ENCODE measurements at places on chromosomes 6 and 20.

DNA sequence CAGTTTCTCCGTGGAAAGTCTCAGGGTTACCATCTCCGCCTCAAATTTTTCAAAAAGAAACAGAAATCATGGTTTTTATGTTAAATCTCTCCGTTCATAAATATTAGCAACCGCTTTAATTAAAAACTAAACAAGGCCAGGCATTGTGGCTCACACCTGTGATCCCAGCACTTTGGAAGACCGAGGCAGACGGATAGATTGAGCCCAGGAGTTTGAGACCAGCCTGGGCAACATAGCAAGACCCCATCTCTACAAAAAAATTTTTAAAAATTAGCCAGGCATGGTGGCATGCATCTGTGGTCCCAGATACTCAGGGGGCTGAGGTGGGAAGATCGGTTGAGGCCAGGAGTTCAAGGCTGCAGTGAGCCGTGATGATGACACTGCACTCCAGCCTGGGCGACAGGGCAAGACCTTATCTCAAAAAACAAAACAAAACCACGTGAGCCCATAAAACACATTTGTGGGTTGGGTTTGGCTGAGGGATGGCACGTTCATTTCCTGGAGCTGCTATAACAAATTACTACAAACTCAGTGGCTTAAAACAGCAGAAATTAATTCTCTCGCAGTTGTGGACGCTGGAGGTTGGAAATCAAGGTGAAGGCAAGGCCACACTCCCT, 223.2 kb downstream of the ZNF217 start:
- no peak for DNase-seq

DNA sequence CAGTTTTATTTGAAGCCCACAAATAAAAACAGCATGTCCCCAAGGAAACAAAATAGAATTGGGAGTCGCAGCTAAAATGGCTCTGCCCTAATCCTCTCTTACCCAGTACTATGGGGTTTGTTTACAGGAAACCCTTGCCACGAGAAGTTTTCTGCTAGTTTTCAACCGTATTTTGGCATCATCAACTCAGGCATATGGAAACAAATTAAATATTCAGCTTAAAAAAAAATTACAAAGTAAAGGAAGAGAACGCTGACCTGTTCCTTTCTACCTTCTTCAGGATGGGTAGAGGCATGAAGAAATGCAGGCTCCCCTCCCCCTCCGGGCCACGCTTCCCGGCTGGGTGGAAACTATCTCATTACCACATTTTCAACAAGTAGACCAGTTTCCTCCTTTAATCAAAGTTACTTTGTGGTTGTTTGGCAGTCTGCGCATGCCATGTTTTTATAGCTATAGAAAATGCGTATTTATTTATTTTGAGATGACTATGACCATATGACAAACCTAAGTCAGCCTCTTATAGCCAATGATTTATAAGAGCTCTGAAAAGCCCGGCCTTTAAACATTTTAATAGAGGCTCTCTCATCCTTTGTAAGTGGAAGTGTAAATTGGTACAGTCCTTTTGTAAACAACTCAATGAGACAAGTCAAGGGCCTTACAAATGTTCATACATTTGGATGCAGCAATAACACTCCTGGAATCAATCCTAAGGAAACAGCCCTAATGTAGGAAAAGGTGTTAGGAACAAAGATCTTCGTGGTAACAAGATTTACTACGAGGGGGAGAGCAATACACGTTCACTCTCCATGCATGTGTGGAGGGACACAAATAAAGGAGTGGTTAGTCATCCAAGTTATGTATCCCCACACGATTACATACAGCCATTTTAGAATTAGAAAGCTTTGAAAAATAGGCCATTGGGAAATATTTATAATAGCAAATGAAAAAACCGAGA, 16.1 kb upstream of the ZNF217 start:
- DNase-seq: no peak

DNA sequence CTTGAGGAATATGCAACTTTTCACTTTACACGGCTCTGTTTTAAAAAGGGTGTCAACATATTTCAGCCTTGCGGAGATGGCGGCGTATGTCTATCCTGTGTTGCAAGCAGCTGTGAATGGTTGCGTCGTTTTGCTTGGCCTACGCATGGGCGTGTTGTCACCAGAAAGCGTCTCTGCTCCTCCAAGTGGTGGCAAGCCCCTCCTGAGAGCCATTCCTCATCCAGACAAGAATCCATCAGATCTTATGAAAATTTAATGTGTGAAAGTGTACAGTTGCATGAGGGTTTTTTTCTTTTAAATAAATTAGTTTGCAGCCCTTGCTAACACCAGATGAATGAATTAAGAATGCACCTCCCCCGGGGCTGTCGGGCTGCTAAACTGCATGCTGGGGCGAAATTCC, 114.4 kb downstream of the PHACTR3 start:
- DNase-seq: no peak

DNA sequence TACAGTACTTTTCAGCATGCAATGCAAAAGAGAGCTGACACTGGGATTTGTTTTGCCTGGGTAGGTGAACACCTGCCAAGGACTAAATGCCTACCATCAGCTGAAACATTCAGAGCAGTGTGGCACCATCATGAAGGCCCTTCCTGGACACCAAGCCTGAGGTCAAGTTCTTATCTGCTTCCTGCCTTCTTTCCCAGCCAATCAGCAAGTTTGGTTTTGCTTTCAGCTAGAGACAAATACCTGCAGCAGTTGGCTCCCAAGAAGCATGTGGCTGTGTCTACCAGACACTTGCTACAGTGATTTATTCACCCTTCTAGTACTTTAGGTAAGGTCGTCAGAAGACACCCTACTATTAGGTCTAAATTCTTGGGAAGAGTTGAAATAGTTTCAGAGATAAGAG, 112.8 kb downstream of the TBX18 start:
- no peak for DNase-seq

- DNase-seq: peak; percentile 81
Observed at GRCh38 chr6:91669154-91669870, 1082.4 kb upstream of the MAP3K7 start.

- DNase-seq: no peak
Observed at GRCh38 chr6:21931641-21932335, 338.2 kb downstream of the SOX4 start.
